Stimulated activated naive CD8-positive, alpha-beta T cell treated with anti-CD3 and anti-CD28 coated beads, Interleukin-15, Interleukin-2, amounts not matched to agents 100 U/mL and 50 U/mL, for 24 hours (primary cell): ENCODE measurements at places on chromosomes 1 and 21.

GRCh38 chr1:103525114-103525606 lies 339 bp upstream of the RNPC3 start:
- no peak for DNase-seq

- DNase-seq: no peak
Observed at GRCh38 chr1:34186741-34187494, 10.2 kb downstream of the C1orf94 start.

- no peak for DNase-seq
Observed at GRCh38 chr1:147717051-147717705, 43.2 kb downstream of the GJA5 start.

DNA sequence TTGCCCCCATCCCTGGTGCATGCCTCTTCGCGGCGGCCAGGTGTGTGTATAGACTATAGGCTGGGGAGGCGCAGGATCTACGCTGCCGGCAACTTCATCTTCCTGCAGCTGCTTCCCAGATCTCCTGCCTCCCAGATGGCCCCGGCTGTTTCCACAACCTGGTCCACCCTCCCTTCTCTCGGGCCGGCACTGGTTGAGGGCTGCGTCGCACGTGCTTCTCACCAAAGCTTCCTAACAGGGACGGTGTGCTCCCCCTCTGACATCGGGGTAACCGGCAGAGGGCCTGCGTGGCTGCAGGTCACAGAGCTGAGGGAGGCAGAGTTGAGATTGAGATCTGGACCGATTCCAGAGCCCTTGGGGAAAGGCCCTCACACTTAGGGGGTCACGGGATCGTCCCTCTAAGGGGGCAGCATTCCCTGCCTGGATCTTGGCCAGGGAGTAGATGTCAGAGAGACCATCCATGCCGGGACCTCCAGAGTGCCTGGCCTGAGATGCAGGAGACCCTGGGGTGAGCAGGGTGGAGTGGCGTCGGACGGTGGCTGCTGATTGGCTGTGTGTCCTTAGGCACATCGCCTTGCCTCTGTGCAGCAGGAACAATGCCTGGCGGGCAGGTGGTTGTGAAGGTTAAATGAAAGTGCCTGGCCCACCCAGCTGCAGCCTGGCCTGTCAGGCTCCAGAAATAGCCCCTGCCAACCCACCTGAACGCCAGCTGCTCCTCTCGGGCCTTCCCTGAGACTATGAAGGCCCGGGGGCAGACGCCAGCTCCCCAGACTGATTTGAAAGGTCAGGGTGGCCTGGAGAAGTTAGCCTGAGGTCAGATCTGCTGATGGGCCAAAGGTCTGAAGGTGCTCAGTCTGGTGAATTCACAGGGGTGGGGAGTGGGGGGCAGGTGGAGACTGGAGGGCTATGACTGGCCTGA lies 6.1 kb upstream of the MASP2 start:
- DNase-seq: peak; percentile 32

- DNase-seq: no peak
Observed at GRCh38 chr1:92929461-92929860, 31.8 kb downstream of the DIPK1A start.

- DNase-seq: no peak
Observed at GRCh38 chr1:28950449-28950848, 36.1 kb downstream of the EPB41 start.

- no peak for DNase-seq
Observed at GRCh38 chr1:48869116-48869893, 92.6 kb upstream of the BEND5 start.

GRCh38 chr1:231163830-231164427 lies 2.1 kb downstream of the TRIM67 start:
- no peak for DNase-seq
